Metanephros (tissue), 2 donors: ENCODE measurements at places on chromosomes 11 and 22. TPM values are rescaled to one million over a fixed set of nuclear protein-coding genes. Genes with fewer than 3 reads are reported as not detected.

SLC22A9 gene
- total RNA-seq = not detected

PDE2A gene
- total RNA-seq = 26.7 TPM

C11orf97 gene
- 0.53 TPM for total RNA-seq

MS4A6E gene
- not detected for total RNA-seq

GLYAT gene
- total RNA-seq = 69.0 TPM

MRPL49 gene
- 57.1 TPM for total RNA-seq

TEX54 gene
- total RNA-seq = not detected

OR52A1 gene
- not detected for total RNA-seq

HORMAD2 gene
- not detected for total RNA-seq

NRGN gene
- 4.1 TPM for total RNA-seq

BLID gene
- 2.0 TPM for total RNA-seq
